ENCODE measurements at places on chromosomes 12 and 14.

DNA sequence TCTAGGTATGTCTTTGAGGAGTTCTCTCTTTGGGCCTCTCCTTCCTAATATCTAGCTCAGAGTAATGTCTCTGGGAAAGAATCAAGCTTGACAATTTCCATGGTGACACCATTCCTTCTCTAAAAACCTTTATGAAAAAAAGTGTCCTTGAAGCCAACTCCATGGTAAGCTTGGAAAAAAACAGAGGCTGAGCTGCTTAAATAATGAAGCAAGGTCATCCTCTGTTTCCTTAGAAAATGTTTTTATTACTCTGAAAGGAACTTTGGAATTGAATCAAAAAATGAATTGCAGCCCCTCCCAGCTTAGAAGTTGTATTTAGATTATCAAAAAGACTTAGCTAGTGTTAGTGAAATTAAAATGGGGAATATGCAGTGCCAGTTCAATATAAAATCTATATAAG is 166.1 kb upstream of the KITLG start:
- DNase-seq = no peak

GRCh38 chr12:110533607-110534006 is 31.5 kb downstream of the RAD9B start:
- no peak for DNase-seq

- DNase-seq = no peak
Observed at GRCh38 chr12:103854372-103854973, 13.4 kb upstream of the NT5DC3 start.

GRCh38 chr14:92225731-92226130 is 97.2 kb upstream of the SLC24A4 start:
- DNase-seq = no peak

DNA sequence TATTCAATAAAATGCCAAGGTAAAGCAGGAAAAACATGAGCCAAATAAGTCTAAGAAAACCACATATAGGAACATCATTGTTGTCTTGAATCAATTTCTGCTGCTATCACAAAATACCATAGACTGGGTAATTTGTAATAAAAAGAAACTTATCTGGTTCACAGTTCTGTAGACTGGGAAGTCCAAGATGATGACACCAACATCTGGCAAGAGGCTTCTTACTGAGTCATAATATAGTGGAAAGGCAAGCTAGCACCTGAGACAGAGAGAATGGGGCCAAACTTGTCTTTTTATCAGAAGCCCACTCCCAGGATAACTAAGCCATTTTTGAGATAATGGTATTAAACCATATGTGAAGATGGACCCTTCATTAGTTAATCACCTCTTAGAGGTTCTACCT is 975.9 kb downstream of the FLRT2 start:
- DNase-seq = no peak

DNA sequence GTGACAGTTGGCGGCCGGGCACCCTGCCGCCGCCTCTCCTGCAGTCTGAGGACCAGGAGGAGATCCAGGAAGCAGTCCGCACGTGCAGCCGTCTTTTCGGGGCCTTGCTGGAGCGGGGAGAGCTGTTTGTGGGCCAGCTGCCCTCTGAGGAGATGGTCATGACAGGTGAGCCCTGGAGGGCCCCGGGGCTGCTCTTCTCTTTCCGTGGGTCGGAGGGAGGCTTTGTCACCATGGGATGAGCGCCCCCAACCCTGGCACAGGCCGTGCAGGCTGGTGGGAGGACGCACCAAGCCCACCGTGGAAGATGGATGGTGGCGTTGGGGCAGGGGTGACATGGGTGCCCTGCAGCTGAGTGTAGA is 532 bp downstream of the NOC4L start:
- no peak for DNase-seq

GRCh38 chr12:108819920-108820706 is 37.3 kb downstream of the SSH1 start:
- no peak for DNase-seq

DNA sequence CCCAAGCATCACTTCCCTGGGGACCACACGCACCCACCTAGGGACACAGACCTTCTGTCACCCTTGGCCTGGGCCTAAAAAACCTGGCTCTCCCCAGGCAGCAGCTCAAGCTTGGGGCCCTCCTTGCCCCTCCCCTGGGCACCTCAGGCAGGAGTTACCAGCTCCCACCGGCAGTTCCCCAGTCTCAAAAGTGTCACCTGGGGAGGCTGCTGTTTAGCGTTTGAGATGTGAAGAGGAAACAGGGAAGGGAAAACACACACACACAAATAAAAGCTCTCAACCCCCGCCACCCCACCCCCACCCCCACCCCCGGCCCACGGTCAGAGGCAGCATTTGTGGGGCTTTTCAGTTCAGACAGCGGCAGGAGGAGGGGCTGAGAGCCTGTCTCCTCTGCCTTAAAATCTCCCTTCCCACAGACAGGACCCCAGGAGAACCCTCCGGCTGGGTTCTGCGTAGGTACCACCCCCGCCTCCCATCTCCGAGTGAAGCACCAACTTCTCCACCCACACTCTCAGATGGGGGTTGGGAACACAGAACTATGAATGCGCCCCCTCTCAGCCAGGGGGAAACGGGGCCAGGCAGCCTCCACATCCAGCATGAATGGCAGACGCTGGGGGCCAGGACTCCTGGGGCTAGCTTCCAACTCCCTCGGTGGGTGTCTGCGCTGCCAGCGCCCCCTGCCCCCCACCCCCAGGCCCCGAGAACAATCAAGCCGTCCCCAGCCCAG is 3.0 kb downstream of the NCOR2 start:
- DNase-seq = no peak

GRCh38 chr12:57902478-57902969 is 38.8 kb upstream of the ATP23 start:
- DNase-seq = no peak

- no peak for DNase-seq
Observed at GRCh38 chr14:89214221-89214965, 202.6 kb downstream of the FOXN3 start.

DNA sequence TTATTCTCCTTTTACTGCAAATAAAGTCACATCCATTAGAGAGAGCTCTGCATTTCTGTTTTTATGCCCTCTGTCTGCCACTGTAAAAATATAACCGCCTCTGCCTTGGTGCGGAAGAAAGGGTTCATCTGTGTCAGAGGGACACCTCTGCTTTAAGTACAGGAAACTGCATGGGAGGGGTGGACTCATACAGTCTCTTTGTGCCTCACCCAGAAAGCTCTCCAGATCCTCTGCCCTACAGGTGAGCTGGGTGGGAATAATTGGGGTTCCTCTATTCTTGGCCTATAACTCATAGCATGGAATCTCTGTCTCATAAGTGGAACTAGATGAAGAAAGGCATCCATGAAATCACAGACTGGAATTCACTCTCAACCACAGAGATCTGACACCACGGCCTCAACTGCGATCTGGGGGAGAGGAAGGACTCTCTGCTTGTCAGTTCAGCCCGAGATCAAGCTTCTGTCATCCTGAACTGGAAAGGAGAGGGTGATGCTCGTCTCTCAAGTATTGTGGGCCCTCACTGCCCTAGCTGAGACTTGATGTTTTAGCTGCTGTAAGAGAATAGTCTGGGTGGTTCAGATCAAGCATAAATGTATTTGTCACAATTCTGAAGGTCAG is 702.3 kb downstream of the TMEM121 start:
- no peak for DNase-seq

GRCh38 chr14:103087343-103087835 is 3.4 kb downstream of the LBHD2 start:
- DNase-seq = no peak

DNA sequence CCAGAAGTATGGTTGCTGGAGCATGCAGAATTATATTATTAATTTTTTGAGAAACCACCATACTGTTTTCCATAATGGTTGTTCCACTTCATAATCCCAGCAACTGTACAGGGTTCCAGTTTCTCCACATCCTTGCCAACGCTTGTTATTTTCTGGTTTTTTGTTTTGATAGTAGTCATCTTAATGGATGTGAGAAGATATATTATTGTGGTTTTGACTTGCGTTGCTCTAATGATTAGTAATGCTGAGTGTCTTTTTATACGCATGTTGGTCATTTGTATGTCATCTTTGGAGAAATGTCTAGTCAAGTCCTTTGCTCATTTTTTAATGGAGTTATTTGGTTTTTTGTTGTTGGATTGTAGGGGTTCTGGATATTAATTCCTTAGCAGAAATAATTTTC is 58.1 kb downstream of the DAAM1 start:
- no peak for DNase-seq

DNA sequence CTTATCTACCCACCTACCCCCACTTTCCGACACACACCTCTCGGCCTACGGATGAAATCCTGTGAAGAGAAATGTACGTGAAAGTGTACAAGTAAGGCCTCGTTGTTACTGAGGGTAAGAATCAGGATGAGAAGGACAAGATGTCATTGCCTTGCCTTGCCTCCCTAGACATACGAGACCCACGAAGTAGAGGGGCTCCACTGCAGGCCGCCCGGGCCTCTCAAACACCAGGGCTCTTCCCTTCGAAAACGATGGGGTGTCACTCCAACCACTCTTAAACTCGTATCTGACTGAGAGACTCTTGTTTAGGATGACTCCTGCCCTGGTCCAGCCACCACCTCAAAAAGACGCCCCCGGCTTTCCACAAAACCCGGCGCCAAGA is 498 bp downstream of the RACGAP1 start:
- no peak for DNase-seq

- DNase-seq = no peak
Observed at GRCh38 chr14:105447651-105448640, 26.7 kb upstream of the CRIP2 start.

DNA sequence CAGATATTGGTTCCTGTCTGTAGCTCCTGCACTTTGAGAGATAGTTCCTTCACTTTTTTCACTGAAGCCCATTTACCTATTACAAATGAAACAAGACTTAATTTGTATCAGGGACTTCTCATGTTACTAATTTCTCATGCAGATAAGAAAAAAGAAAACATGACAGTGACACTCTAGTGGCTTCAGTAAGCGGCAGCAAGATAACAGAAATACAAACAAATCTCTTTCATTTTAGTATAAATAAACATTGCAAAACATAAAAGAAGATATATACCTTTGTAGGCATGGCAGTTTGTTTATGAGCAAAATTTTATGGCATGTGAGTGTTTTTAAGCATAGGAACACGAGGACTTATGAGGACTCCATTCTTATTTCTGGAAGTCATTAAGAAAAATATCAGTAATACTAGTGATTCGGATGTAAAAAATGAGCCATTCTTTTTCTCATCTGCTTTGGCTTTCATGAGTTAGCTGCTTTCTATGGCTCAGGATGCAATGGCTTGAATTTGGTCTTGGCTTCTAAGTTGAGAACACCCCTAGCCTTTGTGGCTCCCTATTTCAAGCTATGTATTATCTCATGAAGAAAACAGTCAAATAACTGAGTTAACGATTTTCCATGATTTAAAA is 310.1 kb upstream of the RGS6 start:
- DNase-seq = no peak

All from stimulated activated CD8-positive, alpha-beta memory T cell treated with anti-CD3 and anti-CD28 coated beads, Interleukin-15, amount 100 ng/mL, for 48 hours (primary cell).